Esophagus squamous epithelium (tissue), 5 donors: ENCODE measurements at places on chromosomes 12 and 14.

DNA sequence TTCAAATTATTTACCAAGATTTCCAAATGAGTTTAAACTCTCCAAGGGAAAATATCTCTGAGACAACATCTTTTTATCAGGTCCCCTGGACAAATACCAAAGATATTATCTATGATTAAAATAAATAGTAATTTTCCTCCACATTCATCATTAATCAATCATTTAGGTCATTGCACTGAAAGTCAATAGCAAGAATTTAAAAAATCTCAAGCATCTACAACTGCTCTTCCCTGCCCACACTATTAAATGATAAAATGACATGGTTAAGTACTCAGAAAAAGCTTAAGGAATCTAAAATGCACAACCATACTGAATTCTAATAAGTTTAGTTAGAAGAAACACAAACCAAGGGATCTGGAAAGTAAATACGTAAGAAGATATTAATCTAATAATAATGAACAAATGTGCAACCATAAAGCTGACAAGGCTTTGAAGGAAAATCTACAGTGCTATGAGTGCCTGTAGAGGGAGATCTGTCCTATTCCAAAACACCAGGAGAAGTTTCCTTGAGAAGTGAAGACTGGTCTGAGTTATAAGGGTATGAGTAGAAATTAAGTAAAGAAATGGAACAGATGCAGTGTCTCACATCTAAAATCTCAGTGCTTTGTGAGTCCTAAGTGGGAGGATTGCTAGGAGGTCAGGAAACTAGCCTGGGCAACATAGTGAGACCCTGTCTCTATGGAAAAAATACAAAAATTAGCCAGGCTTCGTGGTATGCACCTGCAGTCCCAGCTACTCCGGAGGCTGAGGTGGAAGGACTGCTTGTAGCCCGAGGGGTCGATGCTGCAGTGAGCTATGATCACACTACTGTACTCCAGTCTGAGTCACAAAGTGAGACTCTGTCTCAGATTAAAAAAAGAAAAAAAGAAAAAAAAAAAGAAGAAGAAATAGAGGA is 19.2 kb downstream of the INTS13 start:
- no peaks in the 10 kb centered on the region for H3K4me1 ChIP-seq
- H3K4me3 ChIP-seq: no peak overlapping the region
- H3K27me3 ChIP-seq: no peaks in the 10 kb centered on the region
- H3K27ac ChIP-seq: no peak overlapping the region
- no peak for DNase-seq

DNA sequence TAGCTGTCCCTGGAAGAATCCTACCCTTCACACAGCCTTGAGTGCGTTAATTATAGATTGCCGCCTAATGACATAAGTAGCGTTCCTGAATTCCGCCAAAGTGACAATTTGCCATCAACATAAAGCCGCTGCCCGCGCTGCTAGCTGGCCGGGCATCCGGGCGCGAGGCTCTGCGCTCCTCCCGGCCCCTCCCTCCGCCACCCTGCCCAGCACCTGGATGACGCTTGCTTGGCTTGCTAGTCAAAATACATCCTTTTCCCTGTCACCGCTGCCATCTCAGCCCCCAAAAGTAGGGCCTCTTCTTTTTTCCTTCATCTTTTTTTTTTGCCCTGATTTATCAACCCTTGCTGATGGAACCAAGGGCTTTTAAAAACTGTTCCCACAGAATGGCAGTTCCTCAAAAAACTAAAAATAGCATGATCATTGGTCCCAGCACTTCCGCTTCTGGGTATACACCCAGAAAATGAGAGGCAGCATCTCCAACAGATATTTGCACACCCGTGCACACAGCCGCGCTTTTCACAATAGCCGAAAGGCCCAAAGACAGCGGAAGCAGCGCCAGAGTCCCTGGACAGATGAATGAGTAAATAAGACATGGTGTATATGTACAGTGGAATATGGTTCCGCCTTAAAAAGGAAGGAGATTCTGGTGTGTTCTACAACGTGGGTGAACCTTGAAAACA is 235.2 kb downstream of the BCL11B start:
- no peak overlapping the region for H3K4me3 ChIP-seq
- no peak for DNase-seq
- no peaks in the 10 kb centered on the region for H3K36me3 ChIP-seq
- H3K27me3 ChIP-seq: no peaks in the 10 kb centered on the region
- peak overlapping the region; percentile 64 for H3K27ac ChIP-seq
- H3K4me1 ChIP-seq: peaks cover 17% of the 10 kb centered on the region

DNA sequence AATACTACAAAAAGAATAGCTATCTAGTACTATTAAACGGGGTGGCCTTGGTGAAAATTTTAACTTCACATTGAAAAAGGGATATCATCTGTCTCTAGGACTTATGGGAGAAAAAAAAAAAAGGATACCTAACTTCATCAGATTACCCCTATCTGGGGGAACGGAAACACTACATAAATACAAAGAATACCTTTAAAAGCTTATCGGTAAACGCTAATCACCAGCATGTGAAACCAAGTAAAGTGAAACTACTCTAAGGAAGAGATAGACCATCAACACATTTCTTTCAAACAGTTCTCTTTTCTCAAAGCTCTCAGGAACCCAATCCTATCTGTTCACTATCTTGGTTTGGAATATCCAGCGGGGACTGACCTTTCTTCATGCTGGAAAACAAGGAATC is 3.5 kb downstream of the KICS2 start:
- no peaks in the 10 kb centered on the region for H3K36me3 ChIP-seq
- no peaks in the 10 kb centered on the region for H3K27me3 ChIP-seq
- no peak overlapping the region for H3K4me3 ChIP-seq
- DNase-seq: no peak
- H3K4me1 ChIP-seq: peaks cover 28% of the 10 kb centered on the region
- H3K27ac ChIP-seq: no peak overlapping the region

DNA sequence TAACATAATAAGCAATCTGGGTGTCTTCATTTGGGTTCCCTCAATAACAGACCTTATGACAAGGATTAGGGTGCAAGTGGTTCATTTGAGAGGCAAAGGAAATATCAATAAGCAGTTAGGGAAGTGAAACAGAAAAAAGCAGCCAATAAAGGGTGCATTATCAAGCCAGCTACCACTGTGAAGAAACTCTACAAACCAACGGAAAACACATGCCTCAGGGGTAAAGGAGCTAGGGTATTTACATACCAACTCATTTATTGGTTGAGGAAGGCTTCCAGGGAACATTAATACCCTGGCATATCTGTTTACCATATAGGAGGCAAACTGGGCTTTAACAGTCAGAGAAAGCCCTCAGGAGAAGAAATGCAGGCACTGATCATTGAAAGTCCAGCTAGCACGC is 22.7 kb upstream of the IFNG-AS1 start:
- H3K27me3 ChIP-seq: no peaks in the 10 kb centered on the region
- no peaks in the 10 kb centered on the region for H3K4me1 ChIP-seq
- no peak overlapping the region for H3K27ac ChIP-seq
- no peak overlapping the region for H3K4me3 ChIP-seq

DNA sequence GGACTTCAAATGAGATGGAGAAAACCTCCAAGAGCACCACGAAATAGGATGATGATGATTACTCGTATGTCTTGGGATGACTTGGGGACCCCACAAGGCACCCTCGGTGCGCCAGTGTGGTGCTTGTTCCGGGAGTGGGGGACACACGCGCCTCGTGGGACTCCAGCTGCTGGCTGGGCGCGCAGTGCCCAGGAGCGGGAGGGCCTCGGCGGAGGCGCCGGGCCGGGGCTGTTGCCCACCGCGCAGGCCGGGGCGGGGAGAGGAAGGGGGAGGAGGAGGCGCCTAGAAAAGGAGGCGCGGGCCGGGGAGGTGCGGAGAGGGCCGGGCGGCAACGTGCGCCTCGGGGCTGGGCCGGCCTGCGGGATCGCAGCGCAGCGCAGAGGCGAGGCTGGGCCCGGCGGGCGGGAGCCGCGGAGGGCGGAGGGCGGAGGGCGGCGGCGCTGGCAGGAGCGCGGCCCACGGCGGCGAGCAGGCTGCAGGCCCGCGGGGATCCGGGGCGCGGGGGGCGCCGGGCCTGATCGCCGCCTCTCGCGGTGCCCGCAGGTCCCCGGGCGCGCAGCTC is at the start of gene RFLNA:
Gene RFLNA, plus strand, starts transcription at position 314 of the 562 bp plus-strand sequence. CDS start 337 bp downstream, outside the sequence.
- no peak within 1 kb of the TSS for H3K27ac ChIP-seq
- H3K4me1 ChIP-seq: peaks cover 35% of the 10 kb centered on the region
- no peak for DNase-seq
- peak within 1 kb of the TSS; percentile 25 for H3K4me3 ChIP-seq
- no peaks in the 10 kb centered on the region for H3K36me3 ChIP-seq

DNA sequence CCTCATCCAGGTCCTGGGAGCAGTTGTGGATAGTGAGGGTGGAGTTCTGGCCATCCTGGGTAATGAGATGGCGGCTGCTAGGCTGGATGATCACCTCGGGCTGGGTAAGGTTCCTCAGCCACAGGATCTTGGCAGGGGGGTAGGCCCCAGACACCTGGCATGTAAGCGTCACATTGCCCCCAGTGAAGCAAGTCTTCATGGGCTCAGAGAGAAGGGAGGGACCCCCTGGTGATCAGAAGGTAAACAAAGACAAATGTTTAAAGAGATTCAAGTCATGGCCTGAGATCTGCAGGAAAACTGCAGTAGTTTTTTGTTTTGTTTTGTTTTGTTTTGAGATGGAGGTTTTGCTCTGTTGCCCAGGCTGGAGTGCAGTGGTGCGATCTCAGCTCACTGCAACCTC is 12.8 kb upstream of the WSB2 start:
- peaks cover 54% of the 10 kb centered on the region for H3K36me3 ChIP-seq
- no peaks in the 10 kb centered on the region for H3K4me1 ChIP-seq
- no peak overlapping the region for H3K4me3 ChIP-seq
- H3K27me3 ChIP-seq: no peaks in the 10 kb centered on the region
- no peak for DNase-seq

DNA sequence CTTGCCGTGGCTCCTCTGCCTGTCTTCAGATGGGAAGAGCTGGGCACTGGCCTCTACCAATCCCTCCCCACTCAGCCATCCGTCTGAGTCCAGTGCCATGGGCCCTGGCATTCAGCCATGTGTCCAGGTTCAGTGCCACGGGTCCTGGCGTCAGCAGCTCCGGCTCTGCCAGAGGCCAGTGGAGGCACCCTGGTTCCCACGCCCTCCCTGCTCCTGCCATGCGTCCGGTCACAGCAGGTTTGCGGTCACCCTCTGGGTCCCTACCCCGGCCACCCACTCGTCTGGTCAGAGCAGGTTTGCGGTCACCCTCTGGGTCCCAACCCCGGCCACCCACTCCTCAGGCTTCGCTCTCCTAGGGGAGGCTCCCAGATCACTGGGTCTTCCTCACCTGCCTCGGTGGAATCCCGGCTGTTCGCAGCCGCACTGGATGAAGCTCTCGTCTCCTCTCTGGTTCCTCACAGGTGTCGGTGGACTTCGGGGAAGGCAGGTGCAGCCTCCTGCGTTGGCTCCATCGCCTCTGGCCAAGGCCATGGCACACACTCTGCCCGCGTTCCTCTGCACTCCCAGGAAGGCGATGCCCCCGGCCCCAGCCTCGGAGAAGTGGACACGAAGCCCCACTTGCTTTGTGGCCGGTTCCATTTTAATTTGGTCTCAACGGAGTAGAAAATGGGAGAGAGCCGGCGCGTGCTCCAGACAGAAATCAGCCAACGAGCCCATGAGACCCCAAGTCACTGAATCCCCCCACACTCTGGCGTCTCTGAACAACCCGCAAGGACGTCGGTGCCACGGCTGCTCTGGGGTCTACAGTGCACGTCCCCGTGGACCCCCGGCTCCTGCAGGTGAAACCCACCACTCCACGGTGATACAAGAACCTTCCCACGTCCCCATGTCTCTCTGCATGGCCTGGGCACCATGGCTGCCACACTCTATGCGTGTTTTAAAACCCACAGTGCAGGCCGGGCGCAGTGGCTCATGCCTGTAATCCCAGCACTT is 47.8 kb upstream of the FBRSL1 start:
- no peaks in the 10 kb centered on the region for H3K36me3 ChIP-seq
- H3K4me1 ChIP-seq: peaks cover 32% of the 10 kb centered on the region
- no peak for DNase-seq
- no peak overlapping the region for H3K27ac ChIP-seq
- no peaks in the 10 kb centered on the region for H3K27me3 ChIP-seq

GRCh38 chr14:35879151-35879648 is 53.1 kb downstream of the BRMS1L start:
- no peak for DNase-seq
- H3K27me3 ChIP-seq: no peaks in the 10 kb centered on the region
- H3K4me1 ChIP-seq: peaks cover 11% of the 10 kb centered on the region
- no peak overlapping the region for H3K27ac ChIP-seq

DNA sequence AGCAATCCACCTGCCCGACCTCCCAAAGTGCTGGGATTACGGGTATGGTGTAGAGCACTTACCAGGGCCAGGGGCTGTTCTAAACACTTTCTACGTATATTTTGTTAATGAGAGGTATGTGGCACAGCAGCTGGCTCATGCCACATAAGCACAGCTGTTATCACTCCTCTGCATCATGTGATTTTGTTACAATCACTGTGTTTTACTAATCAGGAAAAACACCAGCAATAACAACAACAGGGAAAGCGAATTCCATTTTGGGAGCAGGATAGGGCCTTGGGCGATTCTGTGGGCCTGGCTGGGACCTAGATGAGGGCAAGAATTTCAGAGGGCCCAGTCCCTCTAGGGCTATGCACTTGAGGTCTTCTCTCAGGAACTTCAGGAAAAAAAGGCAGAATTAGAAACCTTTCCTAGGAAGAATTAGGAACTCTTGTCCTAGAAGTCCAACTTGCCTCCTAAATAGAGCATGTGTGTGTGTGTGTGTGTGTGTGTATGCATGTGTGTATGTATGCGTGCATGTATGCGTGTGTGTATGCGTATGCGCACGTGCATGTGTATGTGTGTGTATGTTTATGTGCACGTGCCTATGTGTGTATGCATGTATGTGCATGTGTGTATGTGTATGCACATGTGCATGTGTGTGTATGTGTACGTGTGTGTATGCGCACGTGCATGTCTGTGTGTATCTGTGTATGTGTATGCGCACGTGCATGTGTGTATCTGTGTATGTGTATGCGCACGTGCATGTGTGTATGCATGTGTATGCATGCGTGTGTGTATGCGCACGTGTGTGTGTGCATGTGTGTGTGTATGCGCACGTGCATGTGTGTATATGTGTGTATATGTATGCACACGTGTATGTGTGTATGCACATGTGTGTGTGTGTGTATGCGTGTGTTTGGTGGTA is 41.8 kb upstream of the CORO1C start:
- H3K4me1 ChIP-seq: peaks cover 20% of the 10 kb centered on the region
- no peak overlapping the region for H3K27ac ChIP-seq
- H3K27me3 ChIP-seq: no peaks in the 10 kb centered on the region

DNA sequence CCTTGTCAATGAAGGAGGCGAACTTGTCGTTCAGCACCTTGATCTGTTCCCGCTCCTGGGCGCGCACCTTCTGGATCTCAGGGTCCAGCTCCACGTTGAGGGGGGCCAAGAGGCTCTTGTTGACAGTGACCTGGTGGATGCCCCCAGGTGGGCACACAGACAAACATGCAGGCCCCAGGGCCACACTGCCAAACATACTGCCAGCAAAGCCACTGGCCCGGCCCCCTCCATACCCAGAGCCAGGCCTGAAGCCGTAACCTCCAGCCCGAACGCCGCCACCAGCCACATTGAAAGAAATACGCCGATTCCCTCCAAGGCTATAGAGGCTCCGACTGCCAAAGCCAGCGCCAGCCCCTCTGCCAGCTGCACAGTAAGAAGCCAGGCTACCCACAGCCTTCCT is 337 bp downstream of the KRT74 start:
- H3K27me3 ChIP-seq: no peaks in the 10 kb centered on the region
- DNase-seq: no peak
- H3K4me3 ChIP-seq: no peak overlapping the region
- H3K36me3 ChIP-seq: no peaks in the 10 kb centered on the region
- H3K4me1 ChIP-seq: no peaks in the 10 kb centered on the region
